Stimulated activated CD8-positive, alpha-beta memory T cell treated with anti-CD3 and anti-CD28 coated beads, Interleukin-4, amount 100 ng/mL, for 48 hours (primary cell): ENCODE measurements at places on chromosomes 7 and 10.
A peak's percentile ranks its signal among the peaks of the same experiment; 100 is the strongest.

- no peak for DNase-seq
Observed at GRCh38 chr10:80501913-80502521, 35.7 kb upstream of the SH2D4B start.

DNA sequence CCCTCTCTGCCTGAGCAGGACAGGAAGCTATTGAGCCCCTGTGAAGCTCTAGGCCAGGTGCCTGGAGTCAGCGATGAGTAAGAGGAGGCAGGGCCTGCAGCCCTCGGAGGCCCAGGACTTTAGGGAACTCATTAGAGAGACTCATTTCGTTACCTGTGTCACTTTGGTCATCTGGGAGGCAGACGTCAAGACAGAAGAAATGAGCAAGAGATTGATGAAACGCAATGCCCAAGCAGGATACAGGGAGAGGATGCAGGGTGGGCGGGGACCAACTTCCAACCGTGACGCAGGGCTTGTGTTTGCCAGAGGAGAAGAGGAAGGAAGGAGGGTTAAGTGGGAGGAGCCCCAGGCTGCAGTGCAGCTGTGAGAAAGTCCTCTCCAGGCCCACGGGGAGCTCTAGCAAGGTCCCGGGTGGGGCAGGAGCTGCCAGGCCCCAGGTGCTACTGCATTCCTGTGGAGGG is 26.4 kb upstream of the GNA12 start:
- DNase-seq = peak; percentile 63

DNA sequence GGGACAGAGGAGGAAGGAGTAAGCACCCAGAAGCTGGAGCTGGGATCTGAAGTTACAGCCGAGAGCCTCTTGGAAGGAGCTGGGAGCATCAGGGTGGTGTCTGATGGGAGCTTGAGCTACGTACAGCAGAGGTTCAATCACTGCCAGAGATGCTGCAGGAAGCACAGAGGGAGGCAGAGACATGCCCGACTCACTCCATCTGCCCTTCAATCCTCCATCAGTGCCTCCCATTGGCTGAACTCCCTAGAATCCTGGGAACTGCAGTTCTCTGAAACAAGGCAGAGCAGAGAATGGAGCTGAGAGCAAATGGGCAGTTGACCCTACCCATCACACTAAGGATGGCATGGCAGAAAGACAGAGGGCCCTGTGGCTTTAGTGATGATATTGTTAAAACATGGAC is 40.0 kb upstream of the CTBP2 start:
- DNase-seq = no peak

- DNase-seq = no peak
Observed at GRCh38 chr10:72954596-72955554, at the start of gene PLA2G12B. Gene PLA2G12B, minus strand, starts transcription at chr10:72954806. Its CDS starts 121 bp downstream, at chr10:72954685.

DNA sequence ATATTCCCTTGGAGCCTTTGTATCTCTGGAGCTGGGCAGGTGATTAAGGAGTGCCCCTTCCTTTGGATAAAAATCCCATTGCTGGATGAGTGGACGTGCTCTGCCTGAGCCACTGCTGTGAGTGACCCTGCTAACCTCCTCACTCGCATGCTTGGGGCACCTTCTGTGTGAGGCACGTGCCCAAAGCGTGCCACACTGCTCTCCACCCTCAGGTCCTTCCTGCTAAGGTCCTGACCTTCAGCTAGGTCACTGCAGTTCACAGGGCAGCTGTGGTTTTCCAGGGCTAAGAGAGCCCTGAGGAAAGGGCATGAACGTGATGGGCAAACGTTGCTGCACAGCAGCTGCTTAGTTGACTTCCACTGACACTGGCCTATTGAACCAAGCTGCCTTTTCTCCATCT is 204.4 kb upstream of the COBL start:
- DNase-seq = no peak

- DNase-seq = no peak
Observed at GRCh38 chr7:96118449-96119001, 203.4 kb downstream of the SLC25A13 start.
